BJ (cell line): ENCODE measurements at places on chromosomes 5 and 9.

DNA sequence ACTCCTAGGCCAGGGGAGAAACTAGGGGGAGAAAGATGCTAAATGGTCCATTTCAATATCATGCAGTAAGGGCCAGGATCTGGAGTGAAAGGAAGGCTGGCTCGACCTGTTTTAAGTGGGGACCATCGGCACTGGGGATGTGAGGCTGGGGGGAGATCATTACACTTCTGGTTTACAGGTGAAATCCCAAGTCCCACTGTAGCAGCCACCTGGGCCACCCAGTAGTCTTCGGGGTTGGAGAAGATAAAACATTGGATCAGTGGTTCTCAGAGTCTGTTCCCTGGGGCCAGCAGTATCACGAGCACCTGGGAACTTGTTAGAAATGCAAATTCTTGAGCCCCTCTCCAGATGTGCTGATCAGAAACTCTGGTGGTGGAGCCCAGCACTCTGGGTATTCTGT is 111.3 kb upstream of the ALDH1B1 start:
- DNase-seq = no peak

DNA sequence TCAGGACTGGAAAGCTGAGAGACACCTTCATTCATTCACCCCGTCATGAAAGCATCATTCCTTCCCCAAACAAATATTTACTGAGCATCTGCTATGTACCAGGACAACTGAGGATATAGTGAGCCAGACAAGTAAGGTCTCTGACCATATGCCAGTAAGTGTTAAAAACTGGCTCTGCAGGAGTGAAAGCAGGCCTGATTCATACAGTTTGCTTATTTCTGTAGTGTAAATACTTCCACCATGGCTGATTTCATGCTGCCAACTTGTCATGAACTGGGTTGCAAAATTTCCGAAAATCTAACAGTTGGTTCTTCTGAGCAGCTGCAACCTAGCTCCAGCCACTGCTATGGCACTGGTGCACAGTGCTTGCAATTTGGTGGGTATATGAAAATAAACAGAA is 68.1 kb downstream of the YIPF5 start:
- no peak for DNase-seq

DNA sequence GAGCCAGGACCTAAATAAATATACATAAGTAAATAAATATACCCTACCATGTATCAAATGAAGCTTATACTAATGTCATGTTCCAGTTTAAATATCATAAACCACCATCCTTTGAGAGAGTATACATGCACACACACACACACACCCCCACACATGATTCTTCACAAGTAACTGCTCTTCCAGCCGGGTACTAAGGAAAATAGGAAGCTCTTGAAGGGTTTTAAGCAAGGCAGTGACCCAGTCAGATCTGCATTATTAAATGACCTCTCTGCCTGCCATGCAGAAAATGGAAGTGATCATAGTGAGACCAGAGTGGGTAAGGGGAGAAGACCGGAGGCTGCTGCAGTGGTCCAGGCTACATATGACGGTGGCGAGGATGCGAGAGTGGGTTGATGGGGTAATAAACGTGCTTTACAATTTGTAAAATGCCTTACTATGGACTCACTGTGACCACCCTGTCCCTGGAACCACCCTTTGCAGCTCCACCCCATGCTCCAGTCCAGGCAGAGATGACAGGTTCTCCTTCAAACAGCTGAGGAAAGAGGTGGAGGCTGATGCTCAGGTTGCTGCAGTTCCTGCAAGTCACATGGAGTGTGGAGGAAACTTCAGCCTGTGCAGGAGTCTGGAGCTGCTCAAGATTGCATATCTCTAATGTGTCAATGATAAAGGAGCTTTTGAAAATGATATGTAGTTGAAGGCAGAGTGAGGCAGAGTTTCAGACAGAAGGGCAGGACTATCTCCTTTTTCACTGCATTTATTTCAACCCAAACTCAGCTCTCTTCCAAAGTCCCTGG is 38.8 kb upstream of the NDFIP1 start:
- no peak for DNase-seq

GRCh38 chr9:135356021-135356420 is 123.6 kb upstream of the PPP1R26 start:
- DNase-seq = no peak

DNA sequence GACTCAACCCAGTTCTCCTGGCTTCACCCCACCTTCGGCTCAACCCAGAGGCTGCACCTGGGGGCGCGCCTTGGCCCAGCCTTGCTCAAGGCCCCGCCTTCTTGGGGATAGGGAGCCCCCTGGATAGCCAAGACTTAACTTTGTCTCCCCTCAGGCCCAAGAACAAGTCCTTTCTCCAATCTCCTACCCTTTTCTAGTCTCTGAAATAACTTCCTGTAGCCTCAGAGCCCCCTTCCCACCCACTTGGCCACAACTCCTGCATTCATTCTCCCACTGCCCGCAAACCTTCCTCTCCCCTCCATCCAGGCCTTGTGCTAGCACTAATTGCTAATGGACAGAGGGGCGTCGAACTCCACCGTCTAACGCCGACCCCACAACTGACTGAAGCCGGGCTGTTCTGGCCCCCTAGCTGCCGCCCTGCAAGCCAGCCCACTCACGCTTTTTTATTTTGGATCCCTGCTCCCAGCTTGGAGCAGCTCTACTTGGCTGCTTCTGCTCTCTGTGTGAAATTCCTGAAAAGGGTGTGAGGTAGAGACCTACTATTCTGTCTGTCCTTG is 579 bp upstream of the ASTN2 start:
- DNase-seq = no peak

GRCh38 chr5:34656001-34656699 is at the start of gene RAI14:
RAI14 (plus strand) TSS chr5:34656328; CDS start chr5:34686920, 30,592 bp downstream.
- peak; percentile 33 for DNase-seq

DNA sequence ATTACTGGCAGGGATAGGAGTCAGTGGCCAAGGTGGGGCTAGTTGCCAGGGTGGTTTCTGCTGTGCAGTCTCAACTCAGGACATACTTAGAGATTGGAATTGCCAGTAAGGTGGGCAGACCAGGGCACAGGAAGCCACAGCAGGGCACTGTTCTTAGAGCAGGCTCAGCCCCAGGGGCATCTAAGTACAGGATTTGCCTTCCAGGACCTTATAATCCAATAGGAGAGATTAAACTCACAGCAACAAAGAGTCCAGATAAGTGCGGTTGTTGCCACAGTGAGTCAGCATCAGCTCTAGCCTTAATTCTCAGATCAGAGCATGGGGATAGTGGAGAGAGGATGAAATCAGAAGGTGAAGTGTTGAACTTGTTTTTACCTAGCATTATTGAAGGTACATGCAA is 265.8 kb upstream of the TRPC7 start:
- no peak for DNase-seq

GRCh38 chr5:17655921-17656320 is 21.7 kb downstream of the TAF11L14 start:
- no peak for DNase-seq

- no peak for DNase-seq
Observed at GRCh38 chr9:108836781-108837180, 19.0 kb downstream of the ACTL7B start.

GRCh38 chr9:131799177-131799823 is 59.4 kb upstream of the RAPGEF1 start:
- DNase-seq = no peak

- no peak for DNase-seq
Observed at GRCh38 chr5:77337246-77337645, 126.8 kb downstream of the PDE8B start.

DNA sequence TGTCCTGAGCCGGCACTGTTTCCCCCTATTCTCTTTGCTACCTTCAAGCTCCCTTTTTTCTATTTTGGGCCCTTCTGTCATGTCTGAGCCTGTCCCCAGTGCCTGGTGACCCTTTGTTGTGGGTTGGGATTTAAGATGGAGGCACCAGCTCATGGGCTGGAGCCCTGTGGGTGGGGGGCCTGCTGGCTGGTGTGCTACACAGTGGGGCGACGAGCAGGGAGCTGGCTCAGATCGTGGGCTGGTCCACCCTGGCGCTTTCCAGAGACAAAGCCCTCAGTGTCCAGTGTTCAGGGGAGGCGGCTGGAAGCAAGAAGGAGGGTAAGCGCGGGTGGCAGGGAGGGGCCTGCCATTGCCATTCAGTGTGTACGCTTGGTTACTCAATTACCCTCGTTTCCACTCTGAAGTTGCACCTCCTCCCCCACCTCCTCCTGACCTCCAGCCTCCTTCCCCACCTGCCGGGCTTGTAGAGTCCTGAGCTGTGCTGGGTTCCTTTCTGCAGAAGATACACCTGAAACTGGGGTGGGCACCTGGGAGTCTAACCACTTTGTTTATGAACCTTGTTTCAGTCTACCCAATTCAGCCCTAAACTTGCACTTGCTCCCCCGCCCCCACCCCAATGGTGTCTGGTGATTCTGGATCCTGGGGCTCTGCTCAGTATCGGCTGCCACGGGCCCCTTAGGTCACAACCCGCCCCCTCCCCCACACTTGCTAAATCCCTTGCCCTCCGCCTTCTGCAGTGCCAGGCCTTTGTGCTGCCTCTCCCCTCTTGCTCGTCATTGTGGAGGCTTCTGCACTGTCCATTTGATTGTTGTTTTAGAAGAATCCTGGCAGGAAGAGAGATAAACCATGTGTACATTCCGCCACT is 49.9 kb downstream of the MVB12B start:
- no peak for DNase-seq

- DNase-seq = no peak
Observed at GRCh38 chr5:44497606-44498005, 108.4 kb upstream of the FGF10 start.

DNA sequence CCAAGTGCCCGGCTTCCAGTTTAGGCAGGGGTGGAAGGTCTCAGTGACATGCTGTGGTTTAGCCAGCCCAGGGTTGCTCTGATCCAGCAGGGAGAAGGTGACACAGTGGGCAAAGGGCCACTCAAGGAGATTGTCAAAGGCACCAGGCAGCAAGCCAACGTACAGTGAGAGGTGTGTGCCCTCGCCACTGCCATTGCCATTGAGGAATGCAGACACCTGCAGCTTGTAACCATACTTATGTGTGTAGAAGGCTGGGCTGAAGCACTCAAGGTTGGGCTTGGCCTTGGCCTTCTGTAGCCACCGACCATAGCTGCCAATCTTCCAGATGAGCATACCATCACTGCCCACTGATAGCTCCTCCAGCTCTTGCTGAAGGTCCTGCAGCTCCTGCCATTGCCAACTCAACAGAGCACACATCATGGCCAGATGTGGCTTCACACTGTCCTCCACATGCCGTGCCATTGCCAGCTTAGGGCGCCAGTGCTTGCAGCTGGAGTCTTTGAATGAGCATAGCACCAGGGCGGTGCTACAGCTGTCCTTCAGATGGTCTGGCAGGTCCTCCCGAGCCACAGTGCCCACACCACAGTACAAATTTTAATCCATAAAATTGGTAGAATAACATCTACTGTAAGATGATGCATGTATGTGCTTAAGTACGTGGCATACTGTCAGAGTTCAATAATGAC is 59.7 kb upstream of the HMHB1 start:
- DNase-seq = no peak

- DNase-seq = no peak
Observed at GRCh38 chr5:43567967-43568366, 11.1 kb upstream of the PAIP1 start.

DNA sequence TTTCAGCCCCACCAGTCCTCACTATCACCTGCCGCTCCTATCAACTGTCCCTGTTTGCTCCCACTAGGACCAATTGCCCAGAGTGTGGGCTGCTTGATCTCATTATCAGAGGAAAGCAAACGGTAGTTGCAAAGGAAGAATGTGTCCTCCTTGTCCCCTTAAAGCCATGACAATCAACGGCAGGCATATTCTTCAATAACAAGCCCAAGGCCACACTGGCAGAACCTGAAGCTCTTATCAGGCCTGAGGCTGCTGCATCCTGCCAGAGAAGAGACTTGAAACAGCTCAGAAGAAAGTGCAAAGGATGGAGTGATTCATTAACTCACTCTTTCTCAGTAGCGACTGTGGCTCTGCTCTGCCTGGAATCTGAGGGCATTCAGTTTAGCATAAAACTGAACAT is 39.2 kb upstream of the MAN2A1 start:
- DNase-seq = no peak

DNA sequence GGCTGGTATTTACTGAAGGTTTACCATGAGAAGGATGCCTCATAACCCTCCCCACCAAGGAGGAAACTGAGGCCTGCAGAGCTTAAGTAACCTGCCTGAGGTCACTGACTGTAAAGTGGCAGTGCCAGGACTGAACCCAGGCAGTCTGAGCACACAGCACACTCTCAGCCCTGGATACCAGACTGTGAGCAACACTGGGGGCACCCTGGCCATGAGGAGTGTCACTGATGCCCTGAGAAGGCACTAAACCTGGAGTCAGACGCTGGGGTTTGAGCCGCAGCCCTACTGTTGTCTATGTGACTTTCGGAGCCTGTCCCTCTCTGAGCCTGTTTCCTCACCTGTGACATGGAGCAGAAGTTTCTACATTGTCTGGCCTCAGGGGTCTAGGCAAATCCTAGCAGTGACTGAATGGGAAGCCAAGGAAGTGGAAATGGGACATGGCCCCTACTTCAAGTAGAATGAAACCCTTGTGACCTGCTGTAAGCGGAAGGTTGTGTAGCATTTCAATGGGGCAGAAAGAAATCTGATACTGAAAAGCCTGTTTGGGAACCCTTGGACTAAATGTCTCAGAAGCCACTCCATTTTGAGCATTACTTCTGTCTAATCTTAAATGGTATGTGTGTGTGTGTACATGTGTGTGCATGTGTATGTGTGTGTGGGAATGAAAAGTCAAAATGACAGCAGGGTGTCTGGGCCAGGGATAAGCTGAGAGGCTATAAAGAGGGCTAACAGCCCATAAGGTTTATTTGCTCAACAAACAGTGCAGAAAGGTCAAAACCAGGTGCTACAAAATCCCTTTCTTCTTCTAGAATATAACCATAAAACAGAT is 36.0 kb downstream of the B4GALT1 start:
- no peak for DNase-seq

- DNase-seq = no peak
Observed at GRCh38 chr5:73351593-73351992, 97.0 kb downstream of the FOXD1 start.

- DNase-seq = no peak
Observed at GRCh38 chr5:54651482-54652076, 134.0 kb downstream of the SNX18 start.

- no peak for DNase-seq
Observed at GRCh38 chr5:66796305-66797292, 200.4 kb downstream of the MAST4 start.

DNA sequence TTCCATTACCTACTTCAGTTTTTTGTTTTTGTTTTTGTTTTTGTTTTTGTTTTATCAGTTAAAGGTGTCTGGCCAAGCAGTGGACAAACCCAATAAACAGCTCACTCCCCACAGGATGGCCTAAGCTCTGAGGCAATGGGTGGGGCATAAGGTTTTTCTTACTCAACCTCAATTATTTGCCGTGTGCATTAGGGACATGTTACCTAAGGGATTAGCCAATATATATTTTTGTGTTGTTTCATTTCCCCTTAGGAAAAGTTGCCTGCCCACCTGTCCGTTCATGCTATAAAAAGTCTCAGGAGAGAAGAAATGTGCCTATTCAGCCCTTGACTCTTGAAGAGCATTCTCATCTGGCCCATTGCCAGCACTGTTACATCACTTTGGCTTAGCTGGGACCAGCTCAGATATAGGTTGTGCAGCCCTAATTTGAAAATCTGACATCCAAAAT is 7.3 kb downstream of the SH3RF2 start:
- no peak for DNase-seq

GRCh38 chr9:116859763-116860162 is 172.7 kb downstream of the TRIM32 start:
- no peak for DNase-seq

GRCh38 chr5:2872676-2873075 is 121.2 kb upstream of the IRX2 start:
- DNase-seq = no peak

GRCh38 chr5:24854850-24855249 is 210.1 kb upstream of the CDH10 start:
- no peak for DNase-seq
